Immature natural killer cell (primary cell): ENCODE measurements at places on chromosomes 12 and 14. TPM values are rescaled to one million over a fixed set of nuclear protein-coding genes. Genes with fewer than 3 reads are reported as not detected.

- DNase-seq, result no peak
Measured at GRCh38 chr12:122005252-122005776, 16.4 kb upstream of the BCL7A start.

DNA sequence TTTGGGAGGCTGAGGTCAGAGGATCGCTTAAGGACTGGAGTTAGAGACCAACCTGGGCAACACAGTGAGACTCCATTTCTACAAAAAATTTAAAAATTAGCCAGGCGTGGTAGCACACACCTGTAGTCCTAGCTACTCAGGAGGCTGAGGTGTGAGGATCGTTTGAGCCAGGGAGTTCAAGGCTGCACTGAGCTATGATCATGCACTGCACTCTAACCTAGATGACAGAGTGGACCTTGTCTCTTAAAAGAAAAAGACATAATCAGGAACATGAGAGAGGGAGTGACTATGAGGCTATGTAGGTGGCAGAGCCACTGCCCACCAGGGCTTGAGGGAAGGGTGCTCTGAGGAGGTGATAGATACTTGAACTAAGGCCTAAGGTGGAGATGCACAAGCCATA lies 49.2 kb upstream of the PLXNC1 start:
- DNase-seq, result no peak

DNA sequence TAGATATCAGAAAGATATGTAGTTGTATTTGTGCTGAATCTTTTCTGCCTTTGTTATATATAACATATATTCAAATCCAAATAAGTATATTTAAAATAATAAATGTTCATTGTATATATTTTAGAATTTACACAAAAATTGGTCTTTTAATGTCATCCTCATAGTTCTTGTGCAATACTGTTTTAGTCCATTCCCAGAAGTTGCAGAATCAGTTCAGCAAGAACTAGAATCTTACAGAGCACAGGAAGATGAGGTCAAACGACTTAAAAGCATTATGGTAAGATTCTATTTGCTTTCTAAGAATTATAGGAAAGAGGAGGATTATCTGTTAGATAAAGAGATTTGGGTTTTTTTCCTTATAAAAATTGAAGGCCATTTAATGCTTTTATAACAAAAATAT lies 51.0 kb downstream of the SCFD1 start:
- no peak for DNase-seq

Gene KRT8
- polyA plus RNA-seq, result not detected

- no peak for DNase-seq
Measured at GRCh38 chr14:54665946-54666345, 99.0 kb downstream of the SAMD4A start.

Gene ZFHX2
- polyA plus RNA-seq, result 0.12 TPM

Gene TBC1D30
- 5.8 TPM for polyA plus RNA-seq

DNA sequence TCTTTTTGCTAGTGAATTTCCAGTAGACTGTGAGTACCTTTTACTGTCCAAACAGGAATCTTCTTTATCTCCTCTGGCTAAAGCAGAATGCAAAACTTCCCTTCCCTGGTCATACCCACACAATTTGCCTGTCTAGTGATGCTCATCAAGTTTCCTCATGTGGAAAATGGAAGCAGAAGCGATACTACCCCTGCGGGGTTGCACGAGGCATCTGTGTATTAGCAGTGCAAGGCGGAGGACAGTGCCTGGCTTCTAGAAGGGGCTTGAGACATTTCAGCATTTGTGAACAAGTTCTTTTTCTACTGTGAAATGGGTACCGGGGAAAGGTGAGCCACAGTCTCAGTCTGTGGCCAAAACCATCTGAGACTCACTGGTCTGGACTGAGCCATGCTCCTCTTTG lies 340.9 kb downstream of the AACS start:
- no peak for DNase-seq

DNA sequence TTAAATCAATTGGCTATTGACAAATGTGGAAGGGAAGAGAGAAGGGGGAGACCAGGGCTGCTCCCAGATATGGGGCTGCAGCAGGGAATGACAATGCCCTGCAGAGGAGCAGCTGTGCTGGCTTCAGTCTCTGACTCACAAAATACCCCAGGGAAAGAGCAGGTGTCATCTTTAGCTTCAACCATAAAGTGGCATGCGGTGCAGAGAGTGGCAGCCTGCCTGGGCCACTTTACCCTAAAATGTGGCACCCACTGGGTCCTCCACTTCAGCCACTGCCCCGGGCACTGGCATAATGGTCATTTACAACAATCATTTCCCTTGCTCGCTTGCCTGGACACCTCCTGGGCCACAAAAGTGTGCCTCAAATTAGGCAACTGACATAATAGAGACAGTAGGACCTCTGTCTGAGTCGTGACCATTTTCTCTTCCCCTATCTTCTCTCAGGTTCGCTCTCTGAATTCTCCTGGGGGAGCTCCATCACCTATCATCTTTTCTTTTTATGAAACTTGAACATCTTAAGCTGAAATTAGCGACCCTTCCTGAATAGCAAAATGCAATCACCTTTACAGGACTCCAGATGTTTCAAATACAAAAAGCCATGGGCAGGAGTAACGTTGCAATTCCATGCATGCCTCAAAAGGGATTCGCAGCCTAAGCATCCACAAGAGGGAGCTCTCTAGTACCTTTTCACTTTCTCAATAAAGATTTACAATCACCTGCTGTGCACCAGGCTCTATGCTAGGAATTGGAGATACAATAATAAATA lies 179.9 kb upstream of the ATF7IP start:
- DNase-seq, result peak; percentile 3

Gene DNAI7
- not detected for polyA plus RNA-seq

DNA sequence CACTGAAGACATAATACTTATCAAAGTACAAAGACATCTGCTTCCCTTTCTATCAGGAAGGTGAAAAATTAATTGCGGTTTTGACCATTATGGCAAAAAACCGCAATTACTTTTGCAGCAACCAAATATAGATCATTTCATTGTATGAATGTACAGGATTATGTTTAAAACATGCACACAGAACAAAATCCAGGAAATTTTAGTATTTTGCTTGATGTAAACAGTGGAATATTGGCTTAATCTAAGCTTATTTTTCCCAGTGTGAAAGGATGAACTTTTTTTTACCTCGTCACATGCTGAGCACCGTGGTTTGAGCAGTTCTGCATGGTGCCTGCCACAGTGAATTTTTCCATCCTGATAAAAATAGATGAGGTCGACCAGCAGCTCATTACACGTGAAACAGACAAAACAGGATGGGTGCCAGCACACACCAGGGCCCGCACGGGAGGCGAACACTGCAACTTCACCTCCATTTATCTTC lies 121.2 kb downstream of the PRICKLE1 start:
- DNase-seq, result no peak

DNA sequence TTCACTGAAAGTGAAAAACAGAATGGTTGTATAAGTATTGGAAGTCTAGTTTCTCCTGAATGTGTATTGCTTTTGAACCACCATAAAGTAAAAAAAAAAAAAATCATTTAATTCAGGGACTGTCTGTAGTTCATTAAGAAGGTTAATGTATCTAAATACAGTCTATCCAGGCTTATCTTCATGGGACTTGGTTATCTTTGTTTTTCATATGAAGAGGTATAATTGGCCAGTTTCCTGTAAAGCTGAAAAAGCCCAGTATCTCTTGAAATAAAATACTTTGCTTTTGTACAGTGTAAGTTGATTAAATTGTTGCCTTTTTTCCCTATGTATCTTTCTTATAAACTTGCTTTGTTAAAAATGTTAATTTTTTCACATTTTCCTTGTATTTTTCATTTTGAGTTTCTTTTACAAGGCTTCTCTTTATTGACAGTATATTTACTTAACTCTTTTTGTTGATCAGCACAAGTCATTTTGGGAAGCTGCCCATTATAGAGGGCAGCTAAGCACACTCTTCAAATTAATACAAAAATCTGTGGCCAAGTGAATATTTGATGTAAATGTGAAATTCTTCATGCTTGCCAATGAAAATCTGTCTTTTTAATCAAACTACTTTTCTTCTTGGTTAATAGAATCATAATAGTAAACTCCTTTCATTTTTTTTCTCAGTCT lies 156.0 kb downstream of the TMTC3 start:
- DNase-seq, result no peak

- no peak for DNase-seq
Measured at GRCh38 chr12:54017027-54017788, 8.4 kb downstream of the HOXC8 start.

DNA sequence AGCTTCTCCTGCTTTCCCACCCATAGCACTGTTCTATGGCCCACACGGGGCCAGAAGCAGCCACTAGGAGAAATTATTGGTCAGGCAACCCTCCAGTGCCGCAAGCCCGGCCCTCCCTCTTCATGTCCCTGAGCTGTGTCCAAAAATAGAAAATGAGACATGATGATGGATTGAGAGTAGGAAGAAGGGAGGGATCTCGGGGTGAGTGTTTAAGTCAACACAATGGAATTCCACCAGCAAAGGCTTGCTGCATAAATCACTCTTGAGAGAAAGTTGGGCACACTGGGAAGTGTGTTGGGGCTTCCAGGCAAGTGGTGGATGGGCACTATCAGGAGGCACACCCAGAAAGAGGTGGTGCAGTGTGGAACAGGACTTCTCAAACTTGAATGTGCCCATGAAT lies 94.2 kb downstream of the LLPH start:
- no peak for DNase-seq

Gene MMP19
- not detected for polyA plus RNA-seq

GRCh38 chr12:118925826-118926225 lies 55.5 kb upstream of the SRRM4 start:
- no peak for DNase-seq

Gene C14orf180
- polyA plus RNA-seq, result not detected

DNA sequence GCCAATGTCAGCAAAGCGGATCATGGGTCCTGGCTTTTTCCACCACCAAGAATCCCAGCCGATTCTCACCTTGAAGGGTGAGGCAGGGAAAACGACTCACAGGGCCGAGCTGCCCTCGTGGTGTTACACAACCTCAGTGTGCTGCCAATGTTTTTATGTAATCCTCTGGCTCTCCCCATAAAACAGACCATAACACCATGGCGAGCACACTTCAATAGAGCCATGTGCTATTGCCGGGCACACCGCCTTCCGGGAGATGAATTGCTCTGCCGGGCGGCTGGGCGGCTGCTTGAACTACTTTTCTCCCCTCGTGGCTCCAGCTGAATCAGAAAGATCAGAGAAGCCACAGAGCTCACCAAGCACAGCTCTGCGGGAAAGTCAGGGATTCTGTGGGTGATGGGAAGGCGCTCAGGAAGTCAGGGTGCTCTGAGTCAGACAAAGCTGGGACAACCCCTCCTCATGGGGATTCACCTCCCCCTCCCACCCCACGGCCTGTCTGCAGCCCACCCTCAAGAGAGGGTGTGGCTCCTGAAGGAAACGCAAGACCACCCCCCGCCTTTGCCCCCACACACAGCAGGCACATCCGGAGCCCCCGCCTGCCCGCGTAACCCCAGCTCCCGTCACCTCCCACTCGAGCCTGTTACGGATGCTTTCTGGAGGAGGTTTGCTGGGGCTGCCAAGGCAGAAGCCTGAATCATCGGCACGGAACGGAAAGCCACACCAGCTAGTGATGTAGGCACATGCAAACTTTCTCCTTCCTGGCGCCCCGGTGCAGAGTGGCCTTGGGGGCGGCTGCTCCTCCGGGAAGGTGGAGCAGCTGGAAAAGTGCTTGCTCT lies 1.8 kb downstream of the GALNT9 start:
- DNase-seq, result no peak

DNA sequence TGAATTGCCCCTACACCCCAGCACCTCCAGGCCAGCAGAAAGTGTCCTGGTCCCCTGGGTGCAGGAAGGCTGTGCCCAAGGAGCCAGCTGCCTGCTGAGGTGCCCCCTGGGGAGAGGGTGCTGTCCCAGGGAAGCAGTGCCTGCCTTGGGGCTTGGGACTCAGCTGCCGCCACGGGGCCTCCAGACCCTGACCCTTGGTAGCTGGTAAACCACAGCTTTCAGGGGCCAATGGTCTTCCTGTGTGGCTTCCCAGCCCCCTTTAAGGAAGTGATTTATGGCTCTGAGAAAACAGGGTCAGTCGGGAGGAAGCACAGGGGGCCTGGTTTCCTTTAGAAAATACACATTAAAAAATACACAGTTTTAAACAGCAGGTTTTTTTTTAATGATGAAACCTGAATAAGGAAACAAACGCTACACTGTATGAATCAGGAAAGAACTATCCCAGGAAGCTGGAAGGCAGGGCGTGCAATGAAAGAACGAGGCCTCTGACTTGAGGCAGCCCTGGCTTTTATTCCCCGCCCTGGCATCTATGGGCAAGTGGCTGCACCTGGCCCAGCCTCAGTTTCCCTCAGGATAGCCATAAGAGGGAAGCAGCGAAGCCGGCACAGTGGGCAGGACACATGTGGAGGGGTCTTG lies 40.6 kb upstream of the EML1 start:
- no peak for DNase-seq

Gene KRT77
- polyA plus RNA-seq, result not detected

GRCh38 chr14:77355811-77356210 lies 21.1 kb downstream of the TMED8 start:
- DNase-seq, result no peak

DNA sequence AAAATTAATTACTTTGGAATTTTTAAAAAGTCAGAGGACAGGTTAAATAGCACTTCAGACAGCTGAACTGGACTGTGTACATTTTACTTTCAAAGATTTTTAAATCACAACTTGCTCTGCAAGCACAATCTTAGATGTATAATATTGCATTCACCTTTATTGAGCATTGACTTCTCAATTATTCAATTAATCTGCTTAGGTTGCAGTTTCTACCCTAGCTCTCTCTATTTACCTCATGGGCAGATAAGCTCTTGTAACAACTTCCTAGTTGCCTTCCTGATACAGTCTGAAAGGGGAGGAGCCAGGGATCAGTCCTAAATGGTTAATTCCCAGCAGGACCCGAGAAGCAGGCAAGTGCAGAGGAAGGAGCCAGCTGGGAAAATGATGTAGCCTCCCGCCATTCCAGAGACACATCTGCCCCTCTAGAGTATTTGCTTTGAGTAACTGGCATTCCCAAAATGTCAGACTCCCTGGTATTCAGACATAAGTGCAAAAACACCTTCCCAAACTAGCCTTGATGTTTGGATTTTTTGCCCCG lies 302.8 kb downstream of the GALC start:
- no peak for DNase-seq

DNA sequence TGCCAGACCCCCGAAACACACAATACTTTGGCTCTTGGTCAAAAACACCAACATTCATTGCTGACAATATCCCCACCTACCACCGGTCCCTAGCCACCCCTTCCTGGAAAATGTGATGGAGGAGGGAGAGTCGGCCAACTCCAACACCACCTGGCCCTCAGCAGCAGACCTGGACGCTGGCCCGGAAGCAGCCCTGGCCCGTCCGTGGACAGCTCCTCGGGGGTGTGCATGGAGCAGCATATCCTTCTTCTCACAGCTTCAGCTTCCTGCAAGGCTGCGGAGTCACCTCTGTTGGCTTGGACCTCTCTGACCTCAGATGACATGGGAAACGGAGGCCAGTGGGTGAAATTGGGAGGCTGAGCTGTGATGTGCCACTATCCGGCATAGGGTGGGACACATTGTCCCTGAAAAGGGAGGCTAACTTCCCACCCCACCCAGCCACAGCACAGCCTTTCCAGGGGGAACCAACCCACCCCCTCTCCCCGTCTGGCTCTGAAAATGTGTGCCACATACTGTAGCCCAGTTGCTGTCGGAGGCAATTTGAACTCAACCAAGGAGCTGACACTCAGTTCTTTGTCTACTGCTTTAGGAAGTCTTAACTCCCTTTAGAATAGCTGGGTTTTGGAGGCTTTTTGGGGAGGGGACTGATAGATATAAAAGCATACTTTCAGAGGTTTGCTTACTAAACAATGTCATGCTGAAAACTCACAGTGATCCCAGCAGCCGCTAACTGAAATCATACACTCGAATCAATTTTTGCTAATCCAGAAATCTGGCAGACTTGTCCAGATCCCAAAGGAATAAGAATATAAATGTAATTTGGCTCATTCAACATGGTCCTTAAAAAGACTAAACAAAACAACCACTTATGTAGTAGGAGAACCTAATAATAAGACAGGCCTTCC lies 43.1 kb upstream of the LTA4H start:
- DNase-seq, result no peak

- DNase-seq, result no peak
Measured at GRCh38 chr12:68613209-68613904, 2.7 kb downstream of the RAP1B start.
